ENCODE measurements at places on chromosomes 12 and 14.

DNA sequence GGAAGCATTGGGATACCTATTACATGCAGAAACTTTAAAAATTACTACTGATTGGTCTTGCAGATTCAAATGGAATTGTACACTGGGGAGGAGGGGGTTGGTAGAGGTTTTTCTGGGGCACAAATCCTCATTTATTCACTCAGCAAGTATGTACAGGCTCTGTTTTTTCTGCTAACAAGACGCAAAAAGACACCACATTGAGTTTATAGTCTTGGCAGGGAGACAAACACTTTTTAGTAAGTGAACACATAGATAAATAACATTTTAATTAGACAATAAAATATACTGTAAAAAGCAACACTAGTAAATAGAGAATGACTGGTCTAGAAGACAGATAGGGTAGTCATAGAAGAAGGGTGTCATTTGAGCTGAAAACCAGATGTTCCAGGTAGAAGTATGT, 23.8 kb downstream of the GLIPR1L2 start:
- no peak for DNase-seq

DNA sequence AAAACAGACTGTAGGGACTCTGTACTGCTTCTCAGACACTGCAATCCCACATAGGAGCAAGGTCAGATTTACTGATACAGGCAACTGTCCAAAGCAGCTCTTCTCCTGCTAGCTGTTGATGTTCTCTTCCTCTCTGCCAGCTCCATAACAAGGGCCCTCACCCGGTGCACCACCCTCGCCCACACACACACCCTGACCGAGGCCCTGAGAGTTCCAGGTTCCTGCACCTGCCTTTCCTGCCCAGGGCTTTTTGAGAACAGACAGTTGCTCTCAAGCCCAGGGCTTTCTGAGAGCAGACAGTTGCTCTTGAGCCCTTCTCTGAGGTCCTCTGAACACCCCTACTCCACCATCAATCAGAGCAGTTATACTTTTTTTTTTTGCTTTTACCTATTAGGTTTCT, 233.8 kb upstream of the GARIN6 start:
- no peak for DNase-seq

GRCh38 chr12:12960639-12961209, 8.8 kb upstream of the GPRC5D start:
- DNase-seq: no peak

DNA sequence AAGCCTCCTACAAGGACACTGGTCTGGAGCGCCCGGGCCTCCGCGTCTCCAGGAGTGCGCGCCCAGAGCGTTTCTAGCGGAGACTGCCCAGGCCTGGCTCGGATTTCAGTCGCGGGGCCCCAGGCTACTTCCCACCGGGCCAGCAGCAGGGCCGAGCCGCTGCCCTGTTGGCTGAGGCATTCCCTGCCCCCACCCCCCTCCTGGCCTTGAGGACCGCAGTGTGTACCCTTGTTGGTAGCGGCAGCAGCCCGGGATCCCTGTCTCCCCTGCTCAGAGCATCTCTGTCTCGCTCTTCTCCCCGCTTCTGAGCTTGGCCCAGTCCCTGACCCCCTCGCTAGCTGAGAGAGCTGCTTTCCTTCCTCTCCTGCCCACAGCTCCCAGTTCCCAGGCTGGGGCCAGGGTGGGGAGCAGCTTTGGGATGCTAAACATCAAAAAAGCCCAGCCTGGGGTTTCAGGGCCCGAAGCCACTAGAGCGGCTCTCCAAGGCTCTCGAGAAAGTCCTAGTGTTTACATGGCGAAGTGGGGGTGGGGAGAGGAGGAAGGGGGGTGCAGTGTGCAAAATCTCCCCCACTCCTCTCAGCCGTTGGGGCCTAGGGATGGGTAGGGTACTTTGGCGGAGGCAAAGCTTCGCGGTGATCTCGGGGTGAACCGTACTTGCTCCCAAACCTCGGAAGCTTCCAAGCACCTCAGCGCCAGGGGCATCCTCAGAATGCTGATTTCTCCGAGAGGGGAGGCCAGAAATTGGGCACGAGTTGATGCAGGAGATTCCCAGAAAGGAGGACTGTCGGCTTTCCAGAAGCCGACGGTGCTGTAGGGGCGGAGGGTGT, 6.4 kb downstream of the NKX2-1 start:
- DNase-seq: peak; percentile 13

DNA sequence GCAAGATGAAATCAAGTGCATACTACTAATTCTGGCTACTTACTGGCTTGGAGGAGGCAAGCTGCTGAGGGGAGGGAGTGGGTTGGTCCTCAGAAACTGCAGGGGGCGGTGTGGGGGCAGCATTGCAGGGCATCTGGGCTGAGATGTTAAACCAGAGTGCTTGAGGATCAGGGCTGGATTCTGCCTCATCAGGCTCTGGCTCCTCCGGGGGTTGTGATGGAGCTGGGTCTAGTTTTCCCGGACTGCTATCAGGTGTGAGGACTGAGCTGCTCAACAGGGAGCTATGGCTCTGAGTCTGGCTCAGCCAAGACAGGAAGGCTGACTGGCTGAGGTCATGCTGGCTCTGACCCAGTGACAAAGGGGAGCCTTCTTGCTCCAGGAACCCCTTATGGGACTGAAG, 28.6 kb downstream of the BAZ2A start:
- no peak for DNase-seq

DNA sequence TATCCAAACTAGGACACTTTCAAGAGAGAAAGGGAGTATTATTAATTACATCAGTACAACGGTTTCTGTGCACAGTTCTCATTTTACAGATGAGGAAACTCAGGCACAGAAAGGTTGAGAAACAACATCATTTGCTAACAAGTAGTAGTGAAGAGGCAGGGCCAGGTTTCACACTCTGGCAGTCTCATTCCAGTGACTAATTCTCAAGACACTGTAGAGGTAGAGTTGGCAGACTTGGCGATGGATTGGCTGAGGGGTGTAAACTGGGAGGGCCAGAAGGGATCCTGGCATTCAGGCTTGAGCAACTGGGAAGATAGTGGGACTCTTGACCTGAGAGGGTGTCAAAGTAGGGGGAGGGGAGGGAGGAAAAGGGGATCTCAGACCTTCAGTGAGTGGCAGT, 73.8 kb upstream of the BDKRB2 start:
- DNase-seq: no peak

GRCh38 chr14:66099931-66100330, 386.2 kb upstream of the CCDC196 start:
- DNase-seq: no peak

DNA sequence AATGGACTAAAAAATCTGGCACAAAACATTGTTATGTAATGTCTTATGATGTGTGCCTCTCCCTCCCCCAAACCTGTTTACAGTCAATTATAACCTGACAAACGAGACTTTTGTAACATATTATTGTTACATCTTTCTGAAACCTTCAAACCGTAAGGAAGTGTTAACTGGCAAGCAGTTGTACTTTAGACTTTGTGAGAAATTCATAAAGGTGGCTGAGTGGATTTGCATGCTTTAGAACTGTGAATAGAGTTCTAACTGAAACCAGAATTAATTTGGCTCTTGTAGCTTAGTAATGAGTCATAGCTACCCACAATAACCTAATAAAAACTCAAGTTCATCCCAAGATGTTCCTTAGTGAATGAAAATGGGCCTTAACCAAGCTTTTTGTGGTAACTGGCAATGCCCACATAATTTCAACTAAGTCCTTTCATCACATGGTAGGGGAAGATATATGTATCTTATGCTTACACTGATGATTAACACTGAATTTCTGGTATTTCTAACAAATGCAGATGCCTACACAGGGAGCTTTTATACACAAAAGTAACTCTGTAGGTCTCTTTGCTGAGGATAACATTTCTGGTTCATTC, 29.7 kb downstream of the RAD9B start:
- DNase-seq: no peak

- DNase-seq: no peak
Measured at GRCh38 chr12:1572731-1573130, 21.6 kb downstream of the FBXL14 start.

DNA sequence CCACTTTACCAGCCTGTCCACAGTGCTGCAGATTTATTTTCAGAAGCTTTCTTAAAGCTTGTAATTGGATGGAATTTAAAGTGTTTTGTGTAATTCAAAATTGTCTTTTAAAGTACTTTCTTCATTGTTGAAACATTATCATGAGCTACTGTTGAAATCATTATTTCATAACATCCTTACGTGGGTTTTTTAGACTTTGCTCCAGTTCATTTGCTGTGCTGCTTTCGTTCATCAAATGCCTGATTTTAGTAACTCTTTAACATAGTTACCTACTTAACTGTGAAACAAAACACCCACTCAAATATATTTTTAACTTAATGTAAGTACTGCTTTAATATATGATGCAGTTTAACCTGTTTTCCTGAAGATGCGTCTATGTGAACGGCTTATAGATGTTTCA, 47.5 kb downstream of the PIWIL1 start:
- DNase-seq: no peak

DNA sequence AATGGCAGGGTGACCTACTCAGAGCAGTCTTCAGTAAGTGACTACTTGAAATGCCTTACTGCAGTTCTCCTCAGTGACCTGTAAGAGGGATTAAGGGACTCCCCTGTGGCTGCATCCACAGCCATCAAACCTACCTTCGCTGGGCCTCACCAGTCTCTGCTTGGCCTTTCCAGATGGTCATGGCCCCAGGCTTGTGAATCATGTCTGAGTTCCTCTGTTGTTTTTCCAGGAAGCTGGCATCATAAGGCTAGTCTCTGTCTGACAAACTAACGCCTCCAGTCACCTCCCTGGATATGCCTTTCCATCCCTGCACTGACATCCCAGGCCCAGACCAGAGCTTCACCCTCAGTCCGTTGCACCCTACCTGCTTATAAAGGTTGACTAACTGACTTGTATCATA, 14.0 kb downstream of the RNASE2 start:
- DNase-seq: no peak

DNA sequence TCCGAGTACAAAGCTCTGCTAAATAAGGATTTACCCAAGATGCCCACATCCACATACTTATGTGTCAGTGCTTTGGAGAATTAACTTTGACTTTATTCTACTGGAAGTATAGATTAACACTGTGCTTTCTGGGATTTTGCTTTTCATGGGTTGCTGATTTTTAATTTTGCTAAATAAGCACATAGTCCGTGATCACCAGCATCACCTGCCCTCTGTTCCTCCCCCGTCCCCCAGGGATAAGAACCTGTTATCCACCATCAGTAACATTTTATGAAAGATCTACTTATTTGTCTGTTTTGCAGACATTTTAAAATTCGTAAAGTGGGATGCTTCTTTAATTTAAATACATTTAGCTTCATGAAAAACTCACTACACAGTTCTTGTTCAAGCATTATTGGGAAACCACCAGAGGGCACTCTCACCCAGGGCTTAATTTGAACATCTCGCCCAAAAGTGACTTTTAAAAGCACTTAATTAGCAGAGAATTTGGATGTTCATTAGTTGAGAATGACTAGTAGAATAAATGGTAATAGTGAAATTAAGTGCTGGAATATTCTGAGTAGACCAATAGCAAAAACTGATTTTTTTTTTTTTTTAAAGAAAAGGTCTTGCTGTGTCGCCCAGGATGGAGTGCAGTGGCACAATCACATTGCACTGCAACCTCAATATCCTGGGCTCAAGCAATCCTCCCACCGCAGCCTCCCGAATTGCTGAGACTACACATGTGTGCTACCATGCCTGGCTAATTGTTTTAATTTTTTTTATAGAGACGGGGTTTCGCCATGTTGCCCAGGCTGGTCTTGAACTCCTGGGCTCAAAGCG, 35.7 kb downstream of the MRPL42 start:
- DNase-seq: peak; percentile 6

- DNase-seq: no peak
Measured at GRCh38 chr12:25194722-25195055, 271 bp downstream of the DNAI7 start.

- no peak for DNase-seq
Measured at GRCh38 chr14:101461891-101462290, 99.4 kb upstream of the DIO3 start.

- DNase-seq: no peak
Measured at GRCh38 chr14:32407130-32407529, 78.0 kb downstream of the AKAP6 start.

DNA sequence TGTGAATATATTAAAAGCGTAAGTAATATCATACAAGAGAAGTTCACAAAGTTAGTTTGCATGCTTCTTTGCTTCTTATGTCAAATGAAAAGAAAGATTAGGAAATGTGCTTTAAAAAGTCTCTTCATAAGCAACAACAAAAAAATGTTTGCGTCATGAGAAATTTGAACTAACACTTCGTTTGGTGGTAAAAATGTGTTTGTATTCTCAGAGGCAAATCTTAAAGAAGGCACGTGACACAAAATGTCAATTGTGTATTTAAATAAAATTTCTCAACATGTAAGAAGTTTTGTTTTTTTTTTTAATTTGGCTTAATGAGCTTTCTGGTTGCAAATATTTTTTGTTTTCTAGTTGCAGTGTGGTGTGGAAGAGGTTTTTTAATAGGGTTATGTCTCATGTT, 93.8 kb downstream of the TMTC2 start:
- DNase-seq: no peak

GRCh38 chr12:41509271-41510055, 321.3 kb downstream of the PDZRN4 start:
- DNase-seq: no peak

DNA sequence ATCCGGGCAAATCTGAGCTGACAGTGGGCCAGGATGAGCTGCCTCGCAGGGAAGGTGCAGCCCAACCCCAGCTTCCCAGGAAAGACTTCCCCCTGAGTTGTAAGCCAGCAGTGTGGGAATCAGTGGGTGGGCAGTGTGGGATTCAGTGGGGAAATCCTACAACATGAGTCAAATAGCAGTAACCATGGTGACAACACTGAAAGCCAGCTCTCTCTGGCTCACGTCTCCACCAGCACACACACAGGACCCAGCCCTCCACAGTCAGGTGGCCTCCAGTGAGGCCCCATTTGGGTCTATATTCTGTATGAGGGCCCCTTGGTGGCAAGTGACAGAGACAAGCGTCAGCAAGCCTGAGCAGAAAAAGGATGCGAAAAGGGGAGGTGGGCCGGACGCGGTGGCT, 6.0 kb upstream of the LGALS3 start:
- peak; percentile 80 for DNase-seq

DNA sequence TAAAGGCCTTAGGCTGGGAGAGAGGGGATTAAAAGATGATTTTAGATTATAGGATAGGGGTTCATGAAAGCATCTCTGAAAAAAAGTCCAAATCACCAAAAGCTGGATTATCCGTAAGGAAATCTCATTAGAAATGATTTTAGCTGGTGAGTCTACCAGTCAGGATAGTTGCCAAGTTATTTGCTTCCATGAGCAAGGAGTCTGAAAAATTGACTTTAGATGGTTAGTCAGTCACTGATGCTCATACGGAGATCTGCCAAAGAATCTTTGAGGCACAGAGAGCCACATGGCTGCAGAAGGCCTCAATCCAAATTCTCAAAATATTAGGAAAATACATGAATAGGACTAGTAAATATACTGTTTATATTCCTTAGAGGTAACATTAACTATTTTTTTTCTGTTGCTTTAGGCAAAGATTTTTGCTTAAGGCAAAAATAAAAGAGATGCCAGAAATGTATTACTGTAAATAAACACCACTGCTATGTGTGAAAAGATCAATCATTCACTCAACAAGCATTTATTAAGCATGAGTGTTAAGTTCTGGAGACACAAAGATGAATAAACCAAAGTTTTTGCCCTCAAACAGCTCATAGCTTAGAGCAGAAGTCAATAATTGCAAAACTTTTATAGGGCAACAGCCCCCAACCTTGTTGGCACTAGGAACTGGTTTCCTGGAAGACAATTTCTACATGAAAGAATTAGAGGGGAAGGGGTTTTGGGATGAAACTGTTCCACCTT, 105.2 kb downstream of the BBS10 start:
- DNase-seq: peak; percentile 45

- no peak for DNase-seq
Measured at GRCh38 chr14:93061380-93062012, 54.2 kb downstream of the ITPK1 start.

- peak; percentile 75 for DNase-seq
Measured at GRCh38 chr12:57214398-57214781, 2.2 kb upstream of the NXPH4 start.

- no peak for DNase-seq
Measured at GRCh38 chr12:38983117-38983571, 77.8 kb upstream of the CPNE8 start.

Measured in AG08396 (cell line).